ENCODE measurements at places on chromosomes 12 and 14.
A peak's percentile ranks its signal among the peaks of the same experiment; 100 is the strongest.

- no peak for DNase-seq
Measured at GRCh38 chr14:100982353-100982752, 78.8 kb upstream of the RTL1 start.

DNA sequence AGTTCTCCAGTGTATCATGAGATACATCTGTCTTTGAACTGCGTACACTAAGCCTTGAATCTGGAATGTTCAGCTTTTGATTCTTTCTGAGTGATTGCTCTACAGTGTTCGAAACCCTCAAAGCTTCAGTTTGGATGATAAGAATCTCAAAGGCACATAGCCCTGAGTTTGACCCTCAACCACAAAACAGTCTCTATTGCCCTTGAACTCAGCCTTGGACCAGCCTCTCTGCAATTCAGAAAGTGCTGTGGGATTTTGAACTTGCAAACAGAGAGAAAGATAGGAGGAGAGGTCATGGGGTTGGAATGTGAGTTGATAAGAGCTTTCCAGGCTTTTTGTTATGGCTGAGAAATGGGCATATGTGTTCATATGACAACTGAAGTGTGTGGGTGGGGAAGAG, 100.3 kb downstream of the MYRFL start:
- no peak for DNase-seq

DNA sequence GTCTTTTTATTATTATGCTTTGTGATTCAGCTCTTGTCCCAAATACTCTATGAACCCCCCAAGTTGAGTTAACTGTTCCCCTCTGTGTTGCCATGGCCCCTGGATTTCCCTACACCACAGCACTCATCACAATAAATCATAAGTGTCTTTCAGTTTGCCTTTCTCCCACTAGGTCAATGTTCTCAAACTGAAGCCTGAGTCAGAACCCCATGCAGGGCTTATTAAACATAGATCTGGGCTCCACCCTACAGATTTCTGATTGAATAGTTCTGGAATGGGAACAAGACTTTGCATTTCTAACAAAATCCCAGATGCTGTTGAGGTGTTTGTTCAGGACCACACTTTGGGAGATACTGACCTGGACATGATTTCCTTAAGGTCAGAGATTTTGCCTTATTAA, 199.4 kb downstream of the TBX5 start:
- DNase-seq, result no peak

- DNase-seq, result no peak
Measured at GRCh38 chr12:55933799-55934742, 3.1 kb downstream of the DGKA start.

DNA sequence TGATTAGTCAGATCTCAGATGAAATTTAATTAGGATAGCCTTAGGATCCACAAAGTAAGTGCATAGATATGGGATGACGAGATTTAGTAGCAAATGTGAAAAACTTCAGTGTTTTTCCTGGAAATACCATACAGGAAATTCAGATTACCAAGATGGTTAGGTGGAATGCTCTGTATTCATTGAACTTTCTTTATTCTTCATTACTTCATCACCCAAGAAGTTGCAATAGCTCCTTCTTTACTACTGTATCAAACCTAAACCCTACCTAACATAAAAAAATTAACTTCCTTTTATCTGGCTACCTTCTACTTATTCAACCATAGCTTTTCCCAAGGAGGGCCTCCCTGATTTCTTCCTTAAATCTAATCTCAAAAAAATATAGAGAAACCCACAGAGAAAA, 100.4 kb downstream of the TTC6 start:
- DNase-seq, result no peak

DNA sequence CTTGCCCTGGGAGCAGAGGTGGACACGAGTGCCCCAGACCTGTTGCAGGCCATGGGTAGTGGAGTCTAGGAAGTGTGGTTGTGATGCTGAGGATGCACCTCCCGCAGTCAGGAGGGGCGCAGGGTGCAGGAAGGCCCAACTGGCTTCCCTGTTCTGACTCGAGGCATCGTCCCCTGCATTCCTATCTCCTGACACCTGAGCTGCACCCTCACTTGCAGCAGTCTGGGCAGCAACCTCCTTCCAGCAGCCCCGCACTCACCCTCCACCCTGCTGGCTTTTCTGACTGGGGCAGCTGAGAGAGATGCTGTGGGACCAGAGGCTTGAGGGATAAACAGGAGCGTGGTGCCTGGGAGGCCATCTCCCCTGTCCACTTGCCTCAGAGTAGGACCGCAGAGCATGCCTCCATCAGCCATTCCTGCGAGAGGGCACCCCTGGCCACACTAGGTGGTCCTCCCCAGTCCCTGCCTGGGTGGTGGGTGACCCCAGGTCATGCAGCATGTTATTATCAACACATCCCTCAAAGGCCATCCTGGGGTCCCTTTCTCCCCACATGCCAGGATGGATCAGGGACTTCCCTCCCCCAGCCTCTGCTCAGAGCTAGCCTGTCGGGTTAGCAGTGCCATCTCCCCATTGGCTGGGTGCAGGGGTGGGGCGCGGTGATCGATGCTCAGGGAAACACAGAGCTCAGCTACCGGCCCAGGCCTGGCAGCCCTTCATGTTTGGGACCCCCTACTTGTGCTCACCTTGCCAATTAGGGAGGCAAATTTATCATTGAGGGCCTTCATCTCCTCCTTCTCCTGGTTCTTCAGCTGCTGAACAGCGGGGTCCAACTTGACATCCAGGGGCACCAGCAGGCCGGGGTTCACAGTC, 719 bp downstream of the KRT80 start:
- DNase-seq, result no peak

- peak; percentile 54 for DNase-seq
Measured at GRCh38 chr14:69635981-69636639, 24.7 kb downstream of the SUSD6 start.

DNA sequence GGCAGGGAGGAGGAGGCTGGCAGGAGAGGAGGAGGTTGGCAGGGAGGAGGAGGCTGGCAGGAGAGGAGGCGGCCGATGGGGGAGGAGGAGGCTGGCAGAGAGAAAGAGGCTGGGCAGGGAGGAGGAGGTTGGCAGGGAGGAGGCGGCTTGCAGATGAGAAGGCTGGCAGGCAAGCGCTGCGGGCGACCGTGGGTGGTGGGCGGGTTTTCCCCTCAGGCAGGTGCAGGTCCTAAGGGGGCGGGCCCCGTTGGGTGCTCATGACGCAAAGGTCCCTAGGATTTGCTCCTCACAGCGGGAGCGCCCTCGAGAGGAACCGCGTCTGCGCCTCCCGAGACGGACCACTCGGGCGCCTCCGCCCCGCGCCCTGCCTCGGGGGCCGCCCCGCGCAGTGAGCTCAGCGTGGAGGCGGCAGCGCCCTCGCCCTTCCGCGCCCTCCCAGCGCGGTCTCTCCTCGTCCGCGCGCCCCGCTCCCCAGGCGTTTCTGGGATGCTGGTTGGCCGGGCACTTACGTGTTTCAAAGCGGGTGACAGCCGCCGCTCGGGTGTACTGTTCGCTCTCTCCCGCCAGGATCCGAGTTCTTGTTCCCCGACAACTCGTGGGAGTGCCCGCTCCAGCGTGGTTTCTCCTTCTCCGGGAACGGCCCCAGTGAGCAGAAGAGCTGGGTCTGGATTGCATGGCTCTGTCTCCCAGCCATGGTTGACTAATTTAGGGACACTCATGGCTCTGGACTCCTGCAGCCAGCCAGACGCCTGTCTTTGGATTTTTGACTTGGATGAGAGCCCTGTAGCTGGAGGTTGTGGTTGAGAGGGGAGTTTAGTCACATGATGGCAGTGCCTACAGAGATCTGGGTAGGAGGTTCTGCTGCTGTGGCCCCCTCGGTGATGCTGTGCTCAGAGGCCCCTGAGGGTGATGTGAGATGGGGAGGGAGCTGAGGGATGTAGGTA, 64.1 kb upstream of the PPP4R3A start:
- peak; percentile 68 for DNase-seq

DNA sequence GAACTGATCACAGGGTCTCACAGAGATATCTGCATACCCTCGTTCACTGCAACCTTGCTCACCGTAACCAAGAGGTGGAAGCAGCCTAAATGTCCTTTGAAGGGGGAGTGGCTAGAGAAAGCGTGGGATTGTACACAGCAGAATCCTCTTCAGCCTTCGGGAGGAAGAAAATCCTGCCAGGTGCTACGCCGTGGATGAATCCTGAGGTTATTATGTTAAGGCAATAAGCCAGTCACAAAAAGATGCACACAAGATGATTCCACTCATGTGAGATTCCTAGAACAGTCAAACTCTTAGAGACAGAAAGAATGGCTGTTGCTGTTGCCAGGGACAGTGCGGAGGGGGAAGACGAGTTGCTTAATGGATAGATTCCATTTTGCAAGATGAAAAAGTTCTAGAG, 39.6 kb upstream of the SFSWAP start:
- DNase-seq, result no peak

DNA sequence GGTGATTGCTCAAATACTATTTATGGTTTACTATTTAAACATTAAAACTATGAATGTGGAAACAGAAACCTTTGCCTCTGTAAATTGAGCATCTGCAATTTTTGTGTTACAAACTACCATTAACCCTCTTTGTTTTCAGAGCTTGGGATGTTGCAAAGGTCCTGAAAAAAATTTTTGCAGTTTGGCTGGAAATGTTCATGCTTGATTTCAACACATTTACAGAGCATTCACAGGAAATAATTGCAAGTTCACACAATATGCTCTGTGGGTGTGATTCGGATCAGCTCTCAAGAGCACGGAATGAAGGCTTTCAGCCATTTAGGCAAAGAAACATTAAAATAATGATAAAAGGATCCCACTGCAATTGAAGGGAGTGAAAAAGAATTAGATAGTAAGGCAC, 232.9 kb downstream of the ATP23 start:
- no peak for DNase-seq

GRCh38 chr14:95504135-95505029, 12.1 kb downstream of the SYNE3 start:
- no peak for DNase-seq

DNA sequence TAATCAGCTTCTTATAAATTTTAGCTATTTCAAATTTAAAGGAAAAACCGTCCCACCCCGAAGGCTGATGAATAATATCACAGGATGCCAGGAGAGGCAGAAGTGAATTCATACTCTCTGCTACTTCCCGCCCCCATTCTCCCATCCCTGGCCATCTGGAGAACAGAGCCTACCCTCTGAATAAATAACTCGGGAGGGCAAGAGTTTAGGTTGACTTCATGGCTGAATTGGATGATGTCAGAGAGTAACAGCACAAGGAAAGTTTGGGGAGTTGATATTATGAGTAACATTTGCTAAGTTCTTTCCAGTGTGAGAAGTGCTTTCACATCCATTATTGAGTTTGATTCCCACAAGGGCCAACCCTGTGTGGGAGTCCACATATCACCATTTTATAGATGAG, 241.6 kb downstream of the EGLN3 start:
- DNase-seq, result no peak

DNA sequence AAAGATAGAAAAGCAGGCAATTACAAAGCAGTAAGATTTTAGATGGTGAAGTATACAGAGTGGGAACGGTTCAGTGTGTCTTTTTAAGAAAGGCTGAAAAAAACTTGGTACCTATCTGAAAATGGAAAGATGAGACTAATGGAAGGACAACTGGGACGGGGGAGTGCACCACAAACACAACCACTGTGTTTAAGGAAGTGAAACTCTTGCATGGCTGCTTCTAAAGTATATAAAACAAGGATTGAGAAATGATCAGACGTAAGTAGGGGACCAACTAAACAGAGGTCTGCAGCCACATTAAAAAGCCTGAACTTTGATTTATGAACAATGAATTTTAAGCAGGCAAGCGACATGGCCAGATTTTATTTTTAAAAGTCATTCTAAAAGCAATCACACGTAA, 328.6 kb downstream of the MDGA2 start:
- no peak for DNase-seq

- no peak for DNase-seq
Measured at GRCh38 chr14:32738206-32738871, 200.3 kb upstream of the NPAS3 start.

DNA sequence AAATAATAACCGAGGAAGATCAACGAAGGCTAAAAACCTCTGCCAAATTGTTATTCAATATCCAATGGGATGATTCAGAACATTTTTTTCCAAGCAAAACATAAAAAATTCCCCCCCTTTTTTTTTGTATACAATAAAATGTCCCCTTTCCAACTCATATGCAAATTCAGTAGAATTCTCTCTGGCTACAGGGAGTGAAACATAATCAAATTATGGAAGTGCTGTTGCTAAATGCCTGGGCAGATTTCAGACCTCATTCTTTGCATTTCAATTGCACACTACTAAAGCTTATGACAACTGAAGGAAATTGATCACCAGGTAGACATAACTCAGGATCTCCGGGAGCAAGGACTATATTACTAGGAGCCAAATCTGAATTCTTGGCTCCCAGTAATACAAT, 51.0 kb downstream of the LMNTD1 start:
- no peak for DNase-seq

- no peak for DNase-seq
Measured at GRCh38 chr12:42124764-42125387, 19.8 kb downstream of the GXYLT1 start.

DNA sequence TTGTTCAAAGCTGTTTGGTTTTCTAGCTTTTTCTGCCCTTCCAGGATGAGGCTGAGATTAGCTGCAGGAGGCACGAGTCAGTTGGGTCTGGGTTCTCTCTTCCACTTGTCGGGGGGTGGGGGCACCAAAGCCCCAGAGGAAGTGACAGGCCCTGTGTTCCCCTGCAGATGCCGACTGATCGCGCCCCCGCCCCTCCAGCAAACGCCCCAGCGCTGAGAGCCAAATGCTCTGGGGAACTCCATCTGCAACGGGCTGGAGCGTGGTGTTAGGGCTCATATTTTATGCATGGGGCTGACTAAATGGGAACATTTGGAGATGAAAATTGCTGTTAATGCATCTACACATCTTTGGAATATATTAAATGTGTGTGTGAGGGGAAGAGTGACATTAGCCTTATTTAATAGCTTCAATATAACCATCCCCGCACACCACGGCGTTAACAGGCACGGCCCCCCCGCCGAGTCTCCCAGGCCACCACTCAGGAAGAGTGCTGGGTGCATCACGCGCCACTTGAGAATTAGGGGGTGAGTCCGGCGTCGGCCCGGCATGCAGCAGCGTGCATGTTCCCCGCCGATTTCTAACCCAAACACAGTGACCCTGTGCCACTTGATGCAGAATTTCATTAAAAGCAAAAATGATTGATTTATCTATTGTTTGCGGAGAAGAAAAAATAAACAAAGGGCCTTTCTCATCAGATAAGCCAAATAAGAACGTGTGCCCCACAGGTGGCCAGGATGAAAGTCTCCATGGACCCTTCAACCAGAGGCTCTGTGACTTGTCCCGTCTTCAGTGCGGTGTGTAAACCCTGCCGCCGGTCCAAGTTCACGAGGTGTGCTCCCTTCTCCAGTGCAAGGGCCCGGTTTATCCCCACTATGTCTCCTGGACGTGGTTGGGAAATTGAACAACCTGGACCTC, 165.0 kb upstream of the RTL1 start:
- peak; percentile 51 for DNase-seq

GRCh38 chr12:51548241-51548640, 42.8 kb upstream of the SCN8A start:
- no peak for DNase-seq

GRCh38 chr14:44163946-44164345, 343.1 kb downstream of the FSCB start:
- DNase-seq, result no peak
